Left renal cortex interstitium (tissue), 4 donors: ENCODE measurements at places on chromosomes 12 and 14.

- DNase-seq: no peak
Observed at GRCh38 chr12:93379326-93379980, 1.7 kb downstream of the NUDT4 start.

DNA sequence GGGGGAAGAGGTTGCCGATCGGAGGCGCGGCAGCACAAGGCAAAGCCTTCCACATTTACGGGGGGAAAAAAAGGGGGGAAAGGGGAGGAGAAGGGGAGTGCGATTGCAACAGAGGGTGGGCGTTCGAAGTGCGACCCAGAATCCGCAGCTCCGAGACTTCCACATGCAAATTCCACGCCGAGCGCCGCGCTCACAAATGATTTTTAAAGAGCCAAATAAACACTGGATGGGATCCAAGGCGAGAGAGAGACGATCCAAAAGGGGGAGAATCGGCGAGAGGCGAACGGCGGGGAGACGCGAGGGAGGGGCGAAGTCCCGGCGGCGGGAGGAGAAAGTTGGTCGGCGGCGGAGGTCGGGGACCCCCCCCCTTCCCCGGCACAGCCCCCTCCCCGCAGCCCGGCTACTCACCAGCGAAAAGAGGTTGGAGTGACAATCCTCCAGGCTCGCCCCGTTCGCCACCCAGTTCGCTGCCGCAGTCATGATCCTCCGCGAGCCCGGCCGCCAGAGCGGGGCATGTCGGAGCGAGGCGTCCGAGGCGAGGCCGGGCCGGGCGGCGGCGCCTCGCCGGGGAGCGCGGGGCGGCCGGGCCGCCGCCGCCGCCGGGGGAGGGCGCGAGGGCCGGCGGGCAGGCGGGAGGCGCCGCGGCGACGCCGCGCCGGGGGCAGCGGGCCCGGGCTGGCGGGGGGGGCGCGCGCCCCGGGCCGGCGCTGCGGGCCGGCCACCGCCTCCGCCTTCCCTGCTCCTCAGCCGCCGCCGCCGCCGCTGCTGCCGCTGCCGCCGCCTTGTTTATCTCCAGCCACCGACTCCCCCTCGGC lies 634 bp downstream of the MED13L start:
- DNase-seq: peak; percentile 55

DNA sequence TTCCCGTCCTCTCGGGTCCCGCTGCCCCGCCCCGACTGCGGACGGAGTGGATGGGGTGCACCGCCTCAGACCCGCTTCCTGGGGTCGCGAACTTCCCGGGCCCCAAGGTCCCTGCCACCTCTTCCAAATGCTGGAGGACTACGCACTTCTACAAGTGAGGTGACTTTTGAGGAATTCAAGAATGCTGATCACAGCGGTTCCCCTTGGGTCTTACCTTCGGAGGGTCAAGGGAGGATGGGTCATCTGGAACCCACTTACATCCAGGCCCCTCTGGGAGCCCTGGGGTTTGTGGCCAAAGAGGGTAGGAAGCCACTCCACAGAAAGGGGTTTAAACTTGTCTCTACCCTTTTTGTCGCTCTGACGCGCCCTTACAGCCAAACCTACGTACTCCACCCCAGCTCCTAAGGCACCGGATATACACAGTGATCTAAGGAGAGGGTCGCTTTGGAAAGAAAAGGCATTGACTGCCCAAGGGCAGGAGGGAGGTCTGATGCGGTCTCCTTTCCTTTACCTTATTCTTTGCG lies 532 bp upstream of the PRKD1 start:
- no peak for DNase-seq

DNA sequence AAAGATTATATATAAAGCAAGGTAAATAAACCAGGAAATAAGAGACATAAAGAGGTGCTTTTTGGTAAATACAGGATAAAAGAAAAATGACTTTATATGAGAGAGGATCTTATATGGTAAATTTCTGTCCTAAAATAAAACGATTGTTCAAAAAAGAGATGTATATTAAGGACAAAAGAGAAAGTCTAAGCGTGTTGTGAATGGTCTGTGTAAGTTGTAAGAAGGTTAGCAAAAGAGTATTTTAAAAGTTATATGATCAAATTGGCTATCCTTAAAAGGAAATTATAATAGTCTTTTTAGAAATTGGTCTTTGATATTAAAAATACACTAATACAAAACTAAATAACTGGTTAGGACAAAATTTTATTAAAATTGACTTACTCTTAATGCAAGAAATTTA lies 14.1 kb upstream of the ACSM4 start:
- DNase-seq: no peak

DNA sequence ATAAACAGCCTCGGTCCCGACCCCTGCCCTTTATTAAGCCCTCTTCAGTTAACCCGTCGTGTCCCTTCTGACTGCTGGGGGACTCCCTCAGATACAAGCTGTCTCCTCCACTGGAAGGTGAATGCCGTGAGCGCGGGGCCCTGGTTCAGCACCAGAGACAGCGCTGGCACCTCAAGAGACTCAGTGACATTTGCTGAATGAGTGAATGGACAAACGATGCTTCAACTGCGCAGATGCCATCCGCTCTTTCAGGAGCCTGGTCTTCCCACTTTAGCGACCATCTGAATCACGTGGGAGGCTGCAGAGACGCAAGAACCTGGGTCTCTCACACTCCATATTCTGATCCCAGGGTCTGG lies 92.6 kb upstream of the SFSWAP start:
- peak; percentile 26 for DNase-seq

- DNase-seq: no peak
Observed at GRCh38 chr14:68250927-68251768, 431.6 kb downstream of the RAD51B start.

GRCh38 chr12:3218228-3219171 lies 141.3 kb downstream of the TSPAN9 start:
- no peak for DNase-seq
